ENCODE measurements at places on chromosomes 2 and 18. TPM values are rescaled to one million over a fixed set of nuclear protein-coding genes. Genes with fewer than 3 reads are reported as not detected.
A peak's percentile ranks its signal among the peaks of the same experiment; 100 is the strongest.

DNA sequence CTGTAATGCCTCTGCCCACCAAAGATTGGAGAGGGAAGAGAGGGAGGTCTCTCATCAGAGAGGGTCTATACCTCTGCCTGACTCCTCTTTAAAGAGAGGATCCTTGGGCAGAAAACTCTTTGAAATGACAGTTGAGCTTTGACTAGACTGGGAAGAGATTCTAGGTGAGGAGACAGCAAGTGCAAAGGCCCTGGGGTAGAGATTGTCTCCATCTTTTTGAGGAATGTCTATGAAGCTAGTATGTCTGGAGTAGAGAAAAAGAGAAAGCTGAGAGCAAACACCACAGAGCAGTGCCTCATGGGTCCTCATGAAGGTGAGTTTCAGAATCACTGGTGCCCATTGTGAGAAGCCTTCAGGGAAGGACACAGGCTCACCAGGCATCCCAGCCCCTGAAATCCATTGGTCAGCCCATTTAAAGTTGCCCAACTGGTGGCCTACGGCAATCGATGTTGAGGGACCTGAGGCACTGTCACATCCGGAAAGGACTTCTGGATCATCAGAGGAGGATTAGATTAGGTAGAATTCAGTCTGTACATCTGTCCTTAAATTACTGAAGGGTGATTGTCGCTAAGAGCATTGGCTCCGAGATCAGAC lies 31.5 kb downstream of the LBH start:
- peak; percentile 33 for DNase-seq

Gene PSMA8
- total RNA-seq: not detected

DNA sequence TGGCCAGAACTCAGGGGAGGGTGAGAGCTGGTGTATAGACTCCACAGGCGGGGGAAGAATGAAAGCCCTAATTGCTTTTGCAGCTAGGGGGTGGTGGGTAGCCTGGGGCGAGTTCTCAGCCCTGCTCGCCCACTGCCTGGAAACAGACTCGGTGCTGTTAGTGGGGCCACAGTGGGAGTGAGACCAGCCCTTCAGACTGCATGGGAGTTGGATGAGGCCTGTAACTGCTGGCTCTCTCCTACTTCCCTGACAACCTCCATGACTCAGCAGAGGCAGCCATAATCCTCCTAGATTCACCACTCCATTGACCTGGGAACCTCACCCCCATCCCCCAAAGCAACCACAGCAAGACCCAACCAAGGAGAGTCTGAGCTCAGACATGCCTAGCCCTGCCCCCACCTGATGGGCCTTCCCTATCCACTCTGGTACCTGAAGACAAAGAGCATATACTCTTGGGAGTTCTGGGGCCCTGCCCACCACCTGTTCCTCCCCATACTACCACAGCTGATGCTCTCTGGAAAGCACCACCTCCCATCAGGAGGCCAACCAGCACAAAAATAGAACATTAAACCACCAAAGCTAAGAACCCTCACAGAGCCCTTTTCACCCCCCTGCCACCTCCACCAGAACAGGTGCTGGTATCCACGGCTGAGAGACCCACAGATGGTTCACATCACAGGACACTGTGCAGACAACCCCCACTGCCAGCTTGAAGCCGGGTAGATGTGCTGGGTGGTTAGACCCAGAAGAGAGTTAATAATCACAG lies 226.3 kb downstream of the EIPR1 start:
- DNase-seq: no peak

Gene DLX1
- not detected for total RNA-seq

Gene STPG4
- total RNA-seq: not detected

DNA sequence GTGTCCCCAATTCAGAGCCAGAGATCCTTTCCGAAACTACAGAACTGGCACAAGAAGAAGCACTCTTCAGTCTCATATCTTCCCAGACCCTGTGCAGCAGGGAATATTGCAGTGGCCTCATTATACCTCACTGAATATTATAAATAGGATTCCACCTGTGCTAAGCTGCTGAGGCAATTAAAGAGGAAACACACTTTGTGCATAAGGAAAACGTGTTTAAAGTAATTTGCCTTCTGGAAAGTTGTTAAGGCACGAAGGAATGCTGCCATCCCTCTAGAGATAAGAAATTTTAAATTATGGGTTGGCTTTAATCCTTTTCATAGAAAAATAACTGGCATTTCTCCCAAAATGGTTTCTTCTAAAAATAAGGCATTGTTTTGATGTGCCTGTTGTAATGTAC lies 233.3 kb downstream of the RAB3GAP1 start:
- DNase-seq: no peak

GRCh38 chr2:68762100-68762499 lies 27.5 kb downstream of the ARHGAP25 start:
- no peak for DNase-seq

Data from cardiac septum (tissue), 1 donor.